ENCODE measurements at places on chromosomes 16 and 17.

- no peak for DNase-seq
Measured at GRCh38 chr17:42537826-42538451, 1.9 kb downstream of the NAGLU start.

- no peak for DNase-seq
Measured at GRCh38 chr16:76963614-76964315, 227.2 kb upstream of the MON1B start.

- DNase-seq, result no peak
Measured at GRCh38 chr16:86252596-86252995, 257.7 kb upstream of the FOXF1 start.

DNA sequence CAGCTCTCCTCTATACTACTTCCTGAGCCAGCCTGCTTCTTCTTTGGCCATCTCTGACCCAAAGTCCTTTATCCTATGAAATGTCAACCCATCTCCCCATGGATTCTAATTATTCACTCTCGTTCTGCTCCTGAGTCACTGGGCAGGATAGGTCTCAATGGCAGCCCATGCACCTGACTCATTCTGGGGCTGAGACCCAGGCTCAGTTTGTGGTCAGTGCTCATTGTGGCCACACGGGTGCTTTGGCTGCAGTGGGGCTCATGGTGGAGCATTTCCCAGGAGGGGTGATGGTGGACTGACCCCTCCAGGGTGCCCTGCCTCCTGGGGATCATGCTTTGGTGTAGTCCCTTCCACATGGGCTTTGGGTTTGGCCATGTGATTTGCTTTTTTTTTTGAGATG lies 154.8 kb upstream of the WSCD1 start:
- no peak for DNase-seq

GRCh38 chr17:39139161-39139511 lies 12.3 kb downstream of the PLXDC1 start:
- no peak for DNase-seq

- no peak for DNase-seq
Measured at GRCh38 chr17:72705905-72706395, 386.5 kb downstream of the SLC39A11 start.

- DNase-seq, result no peak
Measured at GRCh38 chr17:56912105-56912999, 1.5 kb downstream of the TRIM25 start.

- no peak for DNase-seq
Measured at GRCh38 chr16:287298-287811, 4.4 kb downstream of the PDIA2 start.
